ENCODE measurements at places on chromosomes 5 and 9. TPM values are rescaled to one million over a fixed set of nuclear protein-coding genes. Genes with fewer than 3 reads are reported as not detected.

The PCDHB2 gene
- not detected for polyA plus RNA-seq

The ELP1 gene
- 17.3 TPM for polyA plus RNA-seq

The TIMD4 gene
- 0.43 TPM for polyA plus RNA-seq

The TEX48 gene
- not detected for polyA plus RNA-seq

- DNase-seq: no peak
Observed at GRCh38 chr9:94289691-94290090, 30.6 kb downstream of the ZNF169 start.

DNA sequence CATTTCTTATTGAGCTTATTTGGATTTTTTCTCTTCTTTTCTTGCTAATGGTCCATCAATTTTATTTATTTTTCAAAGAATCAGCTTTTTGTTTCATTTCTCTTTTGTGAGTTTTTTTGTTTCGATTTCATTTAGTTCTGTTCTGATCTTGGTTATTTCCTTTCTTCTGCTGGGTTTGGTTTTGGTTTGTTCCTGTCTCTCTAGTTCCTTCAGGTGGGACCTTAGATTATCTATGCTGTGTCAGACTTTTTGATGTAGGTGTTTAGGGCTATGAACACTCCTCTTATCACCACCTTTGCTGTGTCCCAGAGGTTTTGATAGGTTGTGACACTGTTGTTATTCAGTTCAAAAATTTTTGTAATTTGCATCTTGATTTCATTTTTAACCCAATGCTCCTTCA lies 119.8 kb downstream of the GABRG2 start:
- DNase-seq: no peak

- DNase-seq: no peak
Observed at GRCh38 chr5:97106216-97106581, 36.2 kb downstream of the LIX1 start.

GRCh38 chr5:82329393-82329792 lies 51.2 kb upstream of the RPS23 start:
- no peak for DNase-seq

DNA sequence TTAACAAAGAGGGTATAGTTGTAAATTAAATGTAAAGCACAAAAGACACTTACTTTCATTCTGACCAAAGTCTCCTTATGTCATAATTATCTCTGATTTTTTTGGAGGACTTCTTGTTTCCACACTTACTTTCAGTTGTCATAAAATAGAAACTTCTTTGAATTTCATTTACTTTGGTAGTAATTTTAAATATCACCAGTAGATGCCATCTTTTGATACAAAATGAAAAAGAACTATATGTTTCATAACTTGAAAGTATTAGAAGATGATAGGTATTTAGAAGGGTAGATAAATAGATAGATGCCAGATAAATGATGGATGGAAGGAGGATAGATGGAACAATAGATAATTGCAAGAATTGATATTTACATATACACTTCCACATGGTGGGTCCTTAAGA lies 1865.3 kb upstream of the CDH9 start:
- no peak for DNase-seq

- DNase-seq: no peak
Observed at GRCh38 chr5:172791286-172791685, 20.3 kb upstream of the DUSP1 start.

DNA sequence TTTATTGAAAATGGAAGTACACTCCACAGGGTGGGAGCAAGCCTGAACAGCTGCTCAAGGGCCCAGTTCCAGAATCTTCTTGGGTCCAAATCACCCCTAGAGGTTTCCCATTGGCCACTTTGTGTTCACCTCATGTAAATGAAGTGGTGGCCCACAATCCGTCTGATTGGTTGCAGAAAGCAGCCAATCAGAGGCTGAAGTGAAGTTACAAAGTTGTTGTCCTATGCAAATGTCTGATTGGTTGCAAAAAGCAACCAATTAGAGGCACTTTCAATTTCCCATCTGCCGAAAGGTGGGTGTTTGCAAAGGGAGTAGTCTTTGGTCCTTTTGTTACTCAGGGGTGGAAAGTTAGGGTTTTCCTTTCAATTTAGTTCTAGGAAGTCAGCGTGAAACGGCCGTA lies 8.8 kb downstream of the TMEM171 start:
- no peak for DNase-seq

GRCh38 chr9:32968101-32969011 lies 33.1 kb downstream of the APTX start:
- peak; percentile 33 for DNase-seq

- DNase-seq: no peak
Observed at GRCh38 chr9:86181379-86182315, 77.8 kb downstream of the C9orf153 start.

All from immature natural killer cell (primary cell).